ENCODE measurements at places on chromosomes 12 and 14. TPM values are rescaled to one million over a fixed set of nuclear protein-coding genes. Genes with fewer than 3 reads are reported as not detected.

Gene FLRT2
- 237 TPM for polyA plus RNA-seq

Gene REM2
- polyA plus RNA-seq, result 1.9 TPM

Gene EFS
- polyA plus RNA-seq, result 56.8 TPM

Gene PLCZ1
- 1.2 TPM for polyA plus RNA-seq

Gene AICDA
- polyA plus RNA-seq, result 0.42 TPM

Gene GON7
- 20.9 TPM for polyA plus RNA-seq

Gene CPNE6
- not detected for polyA plus RNA-seq

Gene PEX5
- polyA plus RNA-seq, result 41.6 TPM

All from left renal cortex interstitium (tissue), 4 donors.